ENCODE measurements at places on chromosomes 5 and 9. TPM values are rescaled to one million over a fixed set of nuclear protein-coding genes. Genes with fewer than 3 reads are reported as not detected.

The FOXD4L4 gene
- total RNA-seq = not detected

- DNase-seq = no peak
These were observed 6.1 kb upstream of the CCDC152 start for GRCh38 chr5:42750507-42750906.

GRCh38 chr5:112119508-112119907 lies 299.6 kb downstream of the EPB41L4A start:
- no peak for DNase-seq

- DNase-seq = no peak
These were observed 77.7 kb upstream of the CTNND2 start for GRCh38 chr5:11981986-11982385.

The PCDHB2 gene
- 5.8 TPM for total RNA-seq

GRCh38 chr9:105359892-105360291 lies 87.9 kb upstream of the FSD1L start:
- DNase-seq = no peak

Measured in kidney epithelial cell (primary cell).